ENCODE measurements at places on chromosomes 6 and 20.

DNA sequence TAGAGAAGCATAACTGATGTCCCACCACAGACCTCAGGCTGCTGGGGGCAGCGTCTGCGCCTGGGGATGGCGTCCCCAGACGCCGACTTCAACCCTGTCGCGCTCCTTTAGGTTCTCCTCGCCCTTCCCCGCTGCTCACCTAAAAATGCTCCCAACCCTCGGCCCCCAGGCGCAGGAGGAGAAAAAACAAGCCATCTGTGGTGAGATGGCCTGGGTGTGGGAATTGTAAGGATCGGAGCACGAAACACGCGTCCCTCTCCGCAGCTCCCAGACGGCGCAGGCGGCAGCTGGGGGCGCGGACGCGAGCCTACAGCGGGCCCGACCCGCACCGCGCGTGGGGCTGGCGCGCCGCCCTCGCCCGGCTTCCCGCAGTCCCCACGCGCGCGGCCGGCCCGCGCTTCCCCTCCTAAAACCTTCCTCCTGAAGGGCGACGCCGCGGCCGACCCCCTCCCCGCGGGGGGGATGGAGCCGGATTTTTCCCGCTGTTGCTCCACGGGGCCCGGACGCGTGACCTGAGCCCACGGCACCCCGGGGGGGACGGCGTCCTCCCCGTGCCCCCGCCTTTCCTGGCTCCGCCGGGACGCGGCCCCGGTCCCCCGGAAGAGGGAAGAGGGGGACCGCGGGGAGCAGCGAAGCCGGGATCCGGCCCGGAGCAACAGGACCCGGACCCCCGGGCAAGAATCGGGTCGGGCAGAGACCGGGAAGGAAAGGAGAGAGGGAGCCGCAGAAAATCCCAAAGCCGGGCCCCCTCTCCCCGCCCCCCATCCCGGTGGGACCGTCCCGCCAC is 611 bp downstream of the EPB41L2 start:
- DNase-seq = no peak

GRCh38 chr6:26270486-26270861 is 94.5 kb upstream of the BTN3A2 start:
- DNase-seq = no peak

DNA sequence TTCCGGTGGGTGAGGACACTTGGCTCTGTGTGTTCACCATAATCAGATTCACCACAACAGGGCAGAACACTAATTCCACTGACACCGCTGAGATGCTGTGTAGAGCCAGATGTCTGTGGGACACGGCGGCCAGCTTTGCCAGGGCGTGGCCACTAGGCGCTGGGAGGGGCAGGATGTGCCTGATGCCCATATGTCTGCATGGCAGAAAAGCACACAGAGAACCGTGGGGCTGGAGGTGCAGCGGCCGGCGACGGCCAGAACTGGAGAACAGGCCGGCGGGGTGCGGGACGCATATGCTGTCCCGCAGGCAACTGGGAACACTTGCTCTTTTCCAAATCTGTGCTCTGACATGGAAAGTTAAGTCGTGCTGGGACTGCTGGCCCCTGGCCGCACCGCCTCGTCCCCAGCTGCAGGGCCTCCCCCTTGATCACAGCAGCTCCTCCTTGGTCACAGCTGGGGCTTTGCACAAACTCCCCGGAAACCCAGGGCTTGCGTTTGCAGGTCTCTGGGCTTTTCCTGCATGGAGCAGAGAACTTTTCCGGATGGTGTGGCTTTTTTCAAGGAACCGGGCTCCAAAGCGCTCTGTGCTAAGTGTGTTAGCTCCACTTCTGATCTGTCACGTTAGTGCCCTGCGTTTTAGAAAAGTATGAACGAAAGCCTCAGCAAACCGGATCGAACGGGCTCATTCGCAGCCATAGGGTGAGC is 31.1 kb downstream of the NTSR1 start:
- no peak for DNase-seq

- DNase-seq = no peak
Measured at GRCh38 chr6:123805921-123806320, 2.3 kb downstream of the NKAIN2 start.

- DNase-seq = no peak
Measured at GRCh38 chr6:162371121-162371520, 356.4 kb downstream of the PRKN start.

- no peak for DNase-seq
Measured at GRCh38 chr6:144340541-144341371, 55.6 kb downstream of the UTRN start.

DNA sequence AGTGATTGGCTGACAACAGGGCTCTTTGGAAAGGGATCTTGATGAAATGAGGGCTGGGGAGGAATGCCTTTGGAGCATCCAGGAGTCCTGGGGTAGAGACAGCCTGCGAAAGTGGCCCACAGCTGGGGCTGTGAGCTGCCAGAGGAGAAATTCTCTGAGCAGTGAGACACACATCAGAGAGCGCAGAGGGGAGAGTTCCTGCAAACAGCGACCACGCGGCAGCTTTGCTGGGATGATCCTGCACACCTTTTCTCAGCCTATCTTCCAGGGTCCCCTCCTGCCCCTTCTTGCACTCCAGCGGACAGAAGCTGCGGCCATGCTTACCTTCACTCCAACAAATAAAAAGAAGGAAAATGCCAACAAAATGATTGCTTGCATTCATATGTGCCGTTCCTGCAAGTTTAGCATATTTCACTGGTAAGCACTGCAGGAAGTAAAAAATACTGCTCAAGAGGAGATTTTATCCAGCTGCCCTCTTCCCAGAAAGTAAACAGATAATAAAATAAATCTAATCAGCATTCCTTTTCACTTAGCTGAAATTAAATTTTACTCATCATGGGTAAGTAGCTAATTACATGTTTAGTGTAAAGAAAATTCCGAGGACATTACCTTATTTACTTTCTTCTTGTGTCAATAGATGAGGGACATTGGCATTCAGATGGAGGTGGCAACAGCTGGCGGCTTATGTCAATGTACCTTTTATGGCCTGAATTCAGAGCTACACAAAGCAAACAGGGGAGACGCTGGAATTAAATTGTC is 339.9 kb upstream of the ARID1B start:
- DNase-seq = no peak

DNA sequence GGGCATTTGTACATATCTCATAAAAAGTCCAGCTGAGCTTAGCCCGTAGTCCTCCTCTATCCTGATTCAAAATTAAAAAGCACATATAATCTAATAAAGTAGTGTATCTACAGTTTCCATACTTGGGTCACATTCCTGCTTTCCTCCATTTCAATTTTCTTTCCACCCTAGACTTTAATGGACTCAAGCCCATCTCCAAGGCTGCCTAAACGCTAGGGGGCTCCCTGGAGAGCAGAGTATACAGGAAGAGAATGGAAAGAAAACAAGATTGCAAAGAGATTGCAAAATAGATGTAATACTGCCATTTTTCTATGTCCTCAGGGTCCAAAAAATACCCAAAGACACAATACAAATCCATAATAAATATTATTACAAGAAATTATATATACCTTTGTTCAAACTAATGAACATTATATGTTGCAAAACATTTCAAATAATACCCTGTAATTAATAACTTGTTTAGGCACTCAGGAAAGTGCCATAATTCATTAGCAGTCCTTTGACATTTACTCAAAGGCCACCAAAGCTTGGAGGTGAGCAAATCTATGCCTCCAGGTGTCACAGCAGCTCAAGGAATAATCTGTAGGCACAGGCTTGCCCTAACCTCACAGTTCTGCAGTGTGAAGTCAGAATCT is 2.4 kb upstream of the MCM3 start:
- no peak for DNase-seq

DNA sequence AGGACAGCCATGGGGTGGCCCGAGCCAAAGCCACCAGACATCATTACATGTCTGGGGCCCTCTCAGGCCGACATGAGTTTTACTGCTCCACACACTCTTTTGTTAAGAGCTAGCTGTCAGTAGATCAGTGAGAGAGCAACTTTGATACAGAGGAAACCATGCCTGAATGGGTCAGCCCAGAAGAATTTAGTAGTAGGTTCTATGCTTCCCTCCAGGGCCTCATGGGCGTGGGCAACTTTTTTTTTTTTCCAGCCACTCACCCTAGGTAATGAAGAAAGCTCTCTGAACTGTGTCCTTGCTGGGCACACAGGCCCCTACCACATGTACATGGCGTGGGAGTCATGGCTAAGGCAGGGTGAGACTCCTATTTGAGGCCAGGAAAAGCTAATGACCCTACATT is 38.8 kb downstream of the HLA-F start:
- no peak for DNase-seq

DNA sequence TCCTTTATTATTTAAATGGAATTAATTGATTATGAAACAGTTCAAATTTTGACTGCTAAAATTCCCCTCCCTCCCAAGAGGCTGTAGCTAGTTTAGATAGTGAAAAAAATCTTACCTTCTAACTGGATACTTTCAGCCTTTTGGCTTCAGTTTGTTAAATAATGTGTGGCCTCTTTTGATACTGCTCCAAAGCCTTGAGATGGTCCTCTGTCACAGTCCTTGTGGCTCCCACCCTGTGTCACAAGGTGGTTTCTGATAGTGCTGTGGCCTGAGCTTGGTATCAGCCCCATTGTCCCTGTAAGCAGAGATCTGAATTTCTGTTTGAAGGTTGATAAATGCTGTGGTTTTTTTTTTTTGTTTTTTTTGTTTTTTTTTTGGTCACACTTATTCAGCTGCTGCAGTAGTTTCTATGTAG is 20.8 kb downstream of the PANK2 start:
- DNase-seq = no peak

DNA sequence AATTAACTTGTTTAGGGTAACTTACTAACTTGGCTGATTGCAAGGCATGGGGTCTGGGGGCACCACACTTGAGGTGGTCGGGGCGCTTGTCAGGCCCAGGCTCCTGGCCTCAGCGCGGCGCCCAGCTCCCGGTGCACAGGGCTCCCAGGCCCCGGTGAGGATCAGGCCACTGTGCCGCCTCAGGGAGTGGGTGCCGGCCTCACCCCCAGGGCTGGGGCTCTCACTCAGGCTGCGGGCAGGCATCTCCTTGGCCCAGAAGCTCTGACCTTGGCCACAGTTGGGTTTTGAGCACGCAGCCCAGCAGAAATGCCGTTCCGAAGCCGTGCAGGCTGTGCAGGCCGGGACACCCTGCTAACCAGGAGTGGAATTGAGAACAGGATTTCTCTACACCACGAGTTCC is 37.8 kb upstream of the BHLHE23 start:
- DNase-seq = no peak

- no peak for DNase-seq
Measured at GRCh38 chr6:163789199-163789810, 374.8 kb downstream of the QKI start.

DNA sequence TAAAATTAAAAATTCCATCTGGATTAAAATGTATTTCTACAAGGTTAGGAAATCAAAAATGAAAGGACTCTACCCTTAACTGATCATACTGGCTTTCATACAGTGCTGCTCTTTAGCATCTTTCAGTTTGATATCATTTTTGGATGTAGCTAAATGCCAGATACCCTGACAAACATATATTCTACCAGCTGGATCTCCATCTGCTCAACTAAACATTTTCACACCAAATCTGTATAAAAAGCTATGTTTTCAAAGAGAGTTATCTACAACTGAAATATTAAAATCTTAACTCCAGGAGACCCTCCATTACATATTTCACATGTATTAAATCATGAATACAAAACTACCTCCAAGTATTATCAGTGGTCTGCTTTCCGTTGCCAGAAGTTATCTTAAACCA is 95.7 kb downstream of the EPHA7 start:
- DNase-seq = no peak

DNA sequence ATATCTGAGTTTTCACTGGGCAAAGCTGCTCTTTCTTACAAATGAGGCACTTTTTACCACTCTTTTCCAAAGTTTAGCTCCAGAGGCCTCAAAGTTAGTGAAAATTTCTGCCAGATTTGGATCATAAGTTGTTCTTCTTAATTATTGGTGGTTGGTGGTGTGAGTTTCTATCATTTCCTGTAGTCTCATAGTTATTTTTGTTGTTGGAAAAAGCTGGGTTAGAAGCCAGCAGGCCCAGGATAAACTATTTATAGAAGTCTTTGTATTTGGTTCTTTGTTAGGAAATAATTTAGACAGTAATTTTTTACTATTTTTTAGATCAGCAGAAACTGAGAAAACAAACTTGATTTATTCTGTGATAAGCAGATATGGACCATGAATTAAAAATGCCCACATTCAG is 10.6 kb downstream of the PFDN4 start:
- no peak for DNase-seq

GRCh38 chr20:22430154-22430745 is 154.1 kb downstream of the FOXA2 start:
- DNase-seq = no peak

DNA sequence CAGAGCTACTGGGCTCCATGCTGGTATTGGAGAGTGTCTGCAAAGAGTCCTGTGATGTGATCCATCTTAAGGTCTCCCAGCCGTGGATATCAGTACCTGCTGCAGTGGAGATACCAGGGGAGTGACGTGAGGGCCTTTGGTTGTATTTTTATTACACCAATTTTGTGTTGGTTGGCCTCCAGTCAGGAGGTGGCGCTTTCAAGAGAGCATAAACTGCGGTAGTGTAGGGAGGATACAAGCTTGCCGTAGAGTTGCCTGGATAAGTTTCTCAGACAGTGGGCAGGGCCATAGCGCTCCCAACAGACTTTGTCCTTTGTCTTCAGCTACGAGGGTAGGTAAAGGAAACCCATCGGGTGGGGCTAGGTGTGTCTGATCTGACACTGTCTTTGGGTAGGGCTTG is 113.0 kb upstream of the CEP162 start:
- no peak for DNase-seq

DNA sequence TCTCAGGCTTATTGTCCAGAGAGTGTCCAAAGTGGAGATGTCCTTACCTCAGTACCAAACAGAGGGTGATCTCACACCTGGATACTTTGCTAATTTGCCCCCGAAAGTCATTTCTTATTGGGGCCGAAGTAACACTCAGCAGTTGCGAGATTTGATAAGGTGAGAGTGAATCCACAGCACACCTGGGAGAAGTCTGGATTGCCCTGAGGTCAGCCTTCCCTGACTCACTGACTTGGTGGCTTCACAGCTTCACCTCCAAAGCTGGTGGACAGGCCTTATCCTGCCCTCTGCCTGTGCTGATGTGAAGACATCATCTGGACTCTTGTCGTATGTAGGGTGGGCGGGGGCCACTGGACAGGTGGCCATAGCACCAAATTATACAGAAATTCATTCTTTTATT is 101.9 kb upstream of the ARMC2 start:
- no peak for DNase-seq

Measured in central memory CD8-positive, alpha-beta T cell (primary cell).